Pulmonary artery endothelial cell (primary cell): ENCODE measurements at places on chromosomes 2 and 18. TPM values are rescaled to one million over a fixed set of nuclear protein-coding genes. Genes with fewer than 3 reads are reported as not detected.

Gene VAMP5
- total RNA-seq: 60.0 and 101 TPM in 2 replicates

Gene GAREM2
- 0.46 and 0.92 TPM in 2 replicates for total RNA-seq

DNA sequence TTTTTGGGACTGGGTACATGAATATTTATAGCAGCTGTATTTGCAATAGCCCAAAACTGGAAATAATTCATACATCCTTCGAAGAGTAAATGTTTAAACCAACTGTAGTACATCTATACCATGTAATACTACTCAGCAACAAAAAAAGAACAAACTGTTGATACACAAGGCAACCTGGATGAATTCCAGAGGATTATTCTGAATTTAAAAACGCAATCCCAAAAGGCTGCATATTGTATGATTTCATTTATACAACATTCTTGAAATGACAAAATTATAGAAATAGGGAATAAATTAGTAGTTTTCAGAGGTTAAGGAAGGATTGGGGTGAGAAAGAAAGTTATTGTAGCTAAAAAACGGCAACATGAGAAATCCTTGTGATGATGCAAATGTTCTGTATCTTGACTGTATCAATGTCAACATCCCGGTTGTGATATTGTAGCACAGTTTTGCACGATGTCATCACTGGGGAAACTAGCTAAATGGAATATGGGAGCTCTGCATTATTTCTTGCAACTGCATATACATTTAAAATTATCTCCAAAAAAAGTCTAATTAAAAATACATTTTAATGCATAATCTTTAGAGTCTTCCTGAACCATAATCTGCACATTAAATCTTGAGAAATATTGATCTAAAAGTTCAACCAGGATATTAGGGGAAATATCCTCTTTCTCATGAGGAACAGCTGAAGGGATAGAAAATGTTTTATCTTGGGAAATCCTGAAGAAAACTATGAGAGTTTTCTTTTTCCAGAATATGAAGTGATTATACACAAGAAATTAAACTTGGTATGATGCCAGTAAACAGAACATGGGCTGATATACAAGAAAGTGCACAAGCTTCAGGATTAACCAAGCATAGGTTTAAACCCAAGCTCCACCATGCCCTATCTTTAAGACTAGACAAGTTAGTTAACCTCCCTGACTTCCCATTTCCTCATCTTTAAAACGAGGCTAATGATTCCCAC lies 21.9 kb downstream of the EVA1A start:
- no peak for DNase-seq

DNA sequence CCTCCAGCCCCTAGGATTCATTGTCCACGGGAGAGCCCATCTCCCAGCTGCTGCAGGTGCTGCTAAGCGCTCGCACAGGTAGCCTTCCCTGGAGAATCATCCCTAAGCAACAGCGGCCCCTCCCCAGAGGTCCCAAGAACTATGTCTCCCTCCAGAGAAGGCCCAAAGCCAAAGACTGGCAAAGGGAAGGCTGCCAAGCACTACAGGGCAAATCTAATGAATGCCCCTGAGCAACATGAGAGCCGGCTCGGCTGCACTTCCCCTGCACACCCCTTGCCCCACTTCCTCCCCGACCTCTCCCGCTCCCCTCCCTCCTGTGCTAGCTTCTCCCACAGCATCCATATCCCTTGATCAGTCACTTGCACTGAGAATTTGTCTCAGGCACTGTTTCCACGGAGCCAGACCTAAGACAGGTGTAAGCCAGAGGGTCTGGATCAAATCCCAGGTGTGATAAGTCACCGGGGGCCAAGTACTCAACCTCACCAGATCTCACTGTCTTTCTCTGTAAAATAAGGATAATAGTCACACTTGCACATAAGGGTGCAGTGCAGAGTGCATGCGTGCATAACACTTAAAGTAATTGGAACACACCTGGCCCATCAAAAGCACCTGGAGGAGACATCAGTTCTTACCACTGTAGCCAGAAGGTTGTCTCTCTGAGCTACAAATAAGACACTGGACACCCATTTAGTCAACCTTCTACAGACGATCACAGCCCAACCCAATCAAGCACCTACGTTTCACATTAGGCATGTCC lies 20.1 kb upstream of the COL6A3 start:
- DNase-seq: no peak

DNA sequence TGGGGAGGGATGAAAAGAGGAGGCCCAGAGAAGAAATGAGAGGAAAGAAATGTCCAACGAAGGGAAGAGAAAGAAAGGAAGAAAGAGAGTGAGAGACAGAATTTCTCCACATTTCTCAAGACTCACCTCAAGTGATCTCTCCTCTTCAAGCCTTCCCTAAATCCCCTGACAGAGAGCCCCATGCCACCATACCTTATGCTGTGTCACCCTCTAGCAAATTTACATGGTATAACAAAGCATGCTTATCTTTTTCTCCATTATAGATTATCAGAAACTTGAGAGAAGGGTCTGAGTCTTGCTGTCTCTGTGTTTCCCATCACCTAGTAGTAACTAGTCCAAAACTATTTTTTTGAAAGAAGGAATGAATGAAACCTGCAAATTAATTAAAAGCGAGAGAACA lies 1208.4 kb downstream of the DPP10 start:
- DNase-seq: no peak

DNA sequence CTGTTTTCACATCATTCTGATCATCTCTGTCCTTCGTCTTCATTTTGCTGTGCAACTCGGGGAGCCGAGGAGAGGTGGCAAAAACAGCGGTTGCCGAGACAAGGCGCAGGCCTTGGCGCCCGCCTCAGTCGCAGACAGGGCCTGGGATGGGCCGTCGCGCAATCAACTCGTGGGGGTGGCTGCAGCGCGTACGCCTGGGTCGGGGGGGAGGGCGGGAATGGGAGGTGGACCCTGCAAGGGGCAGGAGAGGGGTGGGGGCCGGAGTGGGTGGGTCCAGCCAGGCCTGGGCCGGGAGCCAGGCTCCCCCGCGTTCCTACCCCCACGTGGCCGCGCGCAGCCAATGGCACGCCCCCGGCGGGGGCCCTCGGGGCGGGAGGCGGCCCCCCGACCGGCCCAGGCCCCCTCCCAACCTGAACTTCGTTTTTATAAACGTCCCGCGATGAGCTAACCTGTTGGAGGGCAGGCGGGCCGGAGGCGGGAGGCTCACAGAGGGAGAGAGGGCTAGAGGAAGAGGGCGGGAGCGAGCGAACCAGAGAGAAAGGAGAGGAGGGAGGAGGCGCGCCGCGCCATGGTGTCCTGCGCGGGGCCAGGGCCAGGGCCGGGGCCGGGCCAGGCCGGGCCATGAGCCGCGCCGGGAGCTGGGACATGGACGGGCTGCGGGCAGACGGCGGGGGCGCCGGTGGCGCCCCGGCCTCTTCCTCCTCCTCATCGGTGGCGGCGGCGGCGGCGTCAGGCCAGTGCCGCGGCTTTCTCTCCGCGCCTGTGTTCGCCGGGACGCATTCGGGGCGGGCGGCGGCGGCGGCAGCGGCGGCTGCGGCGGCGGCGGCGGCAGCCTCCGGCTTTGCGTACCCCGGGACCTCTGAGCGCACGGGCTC lies at the start of gene HOXD13:
HOXD13 (plus strand) TSS at position 452 of the 875 bp plus-strand sequence; CDS start at position 622, 170 bp downstream.
- DNase-seq: no peak

DNA sequence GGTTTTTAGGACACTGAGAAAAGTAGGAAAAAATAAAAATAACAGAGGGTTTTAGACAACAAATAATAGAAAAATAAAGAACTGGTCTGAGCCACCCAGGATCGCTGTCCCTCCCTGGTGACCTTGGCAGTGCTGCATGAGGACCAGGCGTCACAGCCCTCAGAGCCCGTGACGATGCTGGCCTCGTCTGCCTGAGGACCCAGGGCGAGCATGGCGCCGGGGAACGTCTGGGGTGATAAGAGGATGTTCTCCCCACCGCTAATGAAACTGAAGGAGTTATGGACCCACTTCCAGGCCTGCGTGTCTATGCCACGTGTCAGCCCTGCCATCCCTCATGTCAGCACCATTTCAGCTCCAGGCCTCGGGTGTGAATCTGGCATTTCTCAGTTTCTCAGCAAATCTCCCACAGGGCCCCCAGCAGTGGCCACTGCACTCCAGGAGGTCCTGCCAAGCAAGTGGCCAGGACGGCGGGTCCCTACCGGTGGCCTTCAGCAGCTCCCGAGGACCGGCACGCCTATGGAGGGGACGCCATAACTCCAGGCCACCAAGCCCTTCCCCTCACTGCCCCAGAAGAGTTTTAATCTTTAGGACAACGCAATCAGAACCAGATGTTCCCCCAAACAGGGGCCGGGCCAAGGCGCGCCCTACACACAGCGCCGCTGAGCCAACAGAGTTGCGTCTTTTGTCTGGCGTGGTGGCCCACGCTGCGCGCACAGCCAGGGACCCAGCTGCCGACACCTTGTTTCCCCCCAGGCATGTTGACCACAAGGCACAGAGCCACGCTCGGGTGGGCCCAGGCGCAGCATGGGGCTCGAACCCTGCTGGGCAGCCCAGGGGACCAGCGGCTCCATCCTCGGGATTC lies 179.7 kb downstream of the TWIST2 start:
- no peak for DNase-seq

DNA sequence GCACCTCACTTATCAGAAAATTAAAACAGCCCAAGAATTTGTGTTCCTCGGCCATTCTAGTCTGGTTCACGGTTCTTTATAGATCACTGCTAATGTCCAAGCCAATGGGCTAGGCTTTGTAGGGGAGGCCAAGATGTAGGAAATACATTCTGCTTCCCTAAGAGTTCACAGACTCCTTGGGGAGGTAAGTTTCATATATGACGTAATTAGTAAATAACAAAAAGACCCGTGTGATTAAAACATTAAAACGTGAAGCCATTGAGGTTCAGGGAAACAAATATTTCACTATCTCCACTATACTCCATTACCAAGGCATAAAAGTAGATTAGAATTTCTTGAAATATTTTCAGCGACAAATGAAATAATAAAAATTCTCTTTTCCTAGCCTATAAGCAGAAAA lies 272.5 kb upstream of the KLHL29 start:
- DNase-seq: no peak
